ENCODE measurements at places on chromosomes 12 and 14.

- no peak for DNase-seq
Measured at GRCh38 chr12:51087818-51088217, 4.4 kb upstream of the CSRNP2 start.

GRCh38 chr12:123971770-123972456 is 718 bp downstream of the CCDC92 start:
- DNase-seq: no peak

- DNase-seq: no peak
Measured at GRCh38 chr12:48106681-48107613, 1.1 kb upstream of the SENP1 start.

GRCh38 chr12:61530456-61530855 is 729.7 kb upstream of the USP15 start:
- DNase-seq: no peak

- no peak for DNase-seq
Measured at GRCh38 chr12:40262657-40263056, 37.9 kb downstream of the LRRK2 start.

All from left renal pelvis (tissue), 4 donors.